Femur (tissue), 1 donor: ENCODE measurements at places on chromosomes 7 and 10.

- DNase-seq, result no peak
Observed at GRCh38 chr10:88238615-88238914, 344.6 kb downstream of the RNLS start.

DNA sequence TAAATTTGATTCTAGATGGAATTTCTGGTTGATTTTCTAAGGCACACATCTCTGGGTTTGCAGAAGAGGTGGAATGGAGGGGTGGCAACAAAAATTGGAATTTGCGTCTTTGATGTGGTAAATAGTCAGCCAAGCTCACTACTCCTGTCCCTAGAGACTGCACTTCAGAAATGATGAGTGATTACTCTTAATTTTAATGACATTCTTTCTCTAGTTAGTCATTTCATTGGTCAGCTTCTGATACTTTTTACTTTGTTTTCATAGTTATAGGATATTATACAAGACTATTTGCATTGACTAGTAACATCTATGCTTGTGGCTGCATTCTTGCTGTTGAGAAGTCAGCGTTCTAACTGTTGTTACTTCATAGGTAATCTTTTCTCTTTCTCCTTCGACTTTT, 658.3 kb downstream of the SUGCT start:
- no peak for DNase-seq

DNA sequence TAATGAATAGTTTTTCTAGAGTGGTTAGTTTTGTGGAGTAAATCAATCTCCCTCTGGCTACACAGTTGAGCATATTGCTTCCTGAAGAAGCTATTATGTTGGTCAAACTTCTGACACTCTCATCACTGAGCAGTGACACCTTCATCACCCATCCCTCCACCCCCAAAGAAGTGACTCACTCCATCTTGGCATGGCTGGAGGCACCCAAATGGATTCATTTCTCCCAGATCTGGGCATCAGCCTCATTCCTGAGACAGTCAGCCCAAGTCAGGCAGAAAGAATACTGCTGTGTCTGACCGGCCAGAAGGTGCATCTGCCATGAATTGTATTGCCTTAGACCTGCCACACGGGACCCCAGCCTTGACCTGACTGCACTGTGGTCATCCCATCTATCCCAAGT, 117.0 kb upstream of the HABP2 start:
- no peak for DNase-seq

- no peak for DNase-seq
Observed at GRCh38 chr7:121891731-121892130, 18.8 kb downstream of the PTPRZ1 start.

GRCh38 chr7:80095545-80095944, 39.1 kb upstream of the GNAI1 start:
- DNase-seq, result no peak
